Mammary microvascular endothelial cell (primary cell): ENCODE measurements at places on chromosomes 13 and 19. TPM values are rescaled to one million over a fixed set of nuclear protein-coding genes. Genes with fewer than 3 reads are reported as not detected.

Gene RASIP1
- total RNA-seq: 196 and 205 TPM in 2 replicates

Gene KRTDAP
- not detected in 2 replicates for total RNA-seq

Gene ZNF808
- total RNA-seq: 7.9 and 10.3 TPM in 2 replicates

Gene SGCG
- total RNA-seq: not detected in 2 replicates

Gene HSD17B14
- total RNA-seq: 12.5 and 13.3 TPM in 2 replicates

Gene ALOX5AP
- 2.6 TPM in 1 of 2 replicates, not detected in the other for total RNA-seq
